ENCODE measurements at places on chromosomes 5 and 9. TPM values are rescaled to one million over a fixed set of nuclear protein-coding genes. Genes with fewer than 3 reads are reported as not detected.

Gene PCDHGA7
- 20.0 TPM for total RNA-seq

Gene SPOCK1
- total RNA-seq: 40.5 TPM

Gene GMCL2
- not detected for total RNA-seq

Gene KIF24
- total RNA-seq: 5.9 TPM

Gene UCK1
- 14.9 TPM for total RNA-seq

Gene LHX6
- 1.5 TPM for total RNA-seq

Gene SYK
- 1.5 TPM for total RNA-seq

Gene PCDHA12
- total RNA-seq: 16.2 TPM

Gene SAXO1
- under 0.01 TPM for total RNA-seq

Gene PCDHB13
- total RNA-seq: 16.3 TPM

Gene GLRA1
- 3.6 TPM for total RNA-seq

Gene AIF1L
- 24.2 TPM for total RNA-seq

Gene ENG
- total RNA-seq: 3.2 TPM

Gene IGFBPL1
- total RNA-seq: 239 TPM

Gene INSL4
- total RNA-seq: not detected

Gene PCDHB16
- 8.2 TPM for total RNA-seq

Gene STXBP1
- total RNA-seq: 96.1 TPM

Gene GABRP
- not detected for total RNA-seq

Gene CDKN2A
- not detected for total RNA-seq

Gene YIPF5
- total RNA-seq: 38.6 TPM

Gene ZDHHC21
- 68.6 TPM for total RNA-seq

Gene PCDHA13
- 16.2 TPM for total RNA-seq

Gene CSF1R
- total RNA-seq: 8.7 TPM

Gene RETREG1
- total RNA-seq: 25.0 TPM

Gene PTPN3
- 3.4 TPM for total RNA-seq

Gene PRRT1B
- total RNA-seq: not detected

Gene EPB41L4B
- total RNA-seq: 14.1 TPM

Gene CATSPER3
- 0.45 TPM for total RNA-seq

Gene IL6ST
- total RNA-seq: 69.0 TPM

Gene PIP5KL1
- total RNA-seq: 3.5 TPM

Gene TPRN
- 7.3 TPM for total RNA-seq

Gene ZFYVE16
- total RNA-seq: 85.2 TPM

Gene TIMD4
- 0.45 TPM for total RNA-seq

Gene CENPH
- total RNA-seq: 12.2 TPM

Gene LNPEP
- 47.7 TPM for total RNA-seq

Gene KCNMB1
- total RNA-seq: 0.09 TPM

Gene NUTM2F
- total RNA-seq: not detected

Gene IL4
- total RNA-seq: not detected

Gene ANKRD55
- 6.2 TPM for total RNA-seq

Gene MYMK
- total RNA-seq: not detected

Gene PAEP
- total RNA-seq: not detected

Gene GRK6
- 16.2 TPM for total RNA-seq

Gene WDR36
- total RNA-seq: 36.2 TPM

Gene SMIM33
- not detected for total RNA-seq

Gene GDNF
- total RNA-seq: not detected

Gene DMRTA1
- total RNA-seq: 0.91 TPM

Gene PRDM9
- not detected for total RNA-seq

Gene INVS
- total RNA-seq: 39.6 TPM

Gene ACOT12
- total RNA-seq: 2.4 TPM

Gene TEX48
- not detected for total RNA-seq

Gene HMCN2
- 2.3 TPM for total RNA-seq

Gene PCDHB15
- total RNA-seq: 25.0 TPM

Gene IFNA13
- not detected for total RNA-seq

Gene DAB2IP
- total RNA-seq: 17.1 TPM

Gene PPP3R2
- total RNA-seq: 0.45 TPM

Gene OBP2B
- total RNA-seq: not detected
